ENCODE measurements at places on chromosomes 4 and X. TPM values are rescaled to one million over a fixed set of nuclear protein-coding genes. Genes with fewer than 3 reads are reported as not detected.

The TBX22 gene
- total RNA-seq = 0.18 TPM

The LEF1 gene
- total RNA-seq = 18.1 TPM

GRCh38 chrX:136203951-136204350, 47.2 kb downstream of the MAP7D3 start:
- no peak for DNase-seq

DNA sequence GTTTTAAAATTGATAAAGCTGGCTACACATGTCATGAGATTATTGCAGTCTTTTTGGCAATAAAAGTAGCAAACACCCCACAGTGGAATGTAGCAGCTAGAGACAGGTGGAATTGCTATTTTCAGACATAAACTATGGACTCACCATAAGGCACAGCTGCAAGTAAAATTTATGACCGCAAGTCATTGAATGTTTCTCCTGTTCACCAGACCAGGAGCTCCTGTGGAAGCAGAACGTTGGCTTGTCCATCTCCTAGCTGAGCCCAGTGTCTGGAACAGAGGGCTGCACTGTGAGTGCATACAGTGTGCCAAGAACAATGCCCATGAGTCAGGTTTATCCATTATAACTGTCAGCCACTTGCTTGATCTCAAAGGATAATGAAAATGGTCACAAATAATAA, 538.2 kb downstream of the INPP4B start:
- no peak for DNase-seq

DNA sequence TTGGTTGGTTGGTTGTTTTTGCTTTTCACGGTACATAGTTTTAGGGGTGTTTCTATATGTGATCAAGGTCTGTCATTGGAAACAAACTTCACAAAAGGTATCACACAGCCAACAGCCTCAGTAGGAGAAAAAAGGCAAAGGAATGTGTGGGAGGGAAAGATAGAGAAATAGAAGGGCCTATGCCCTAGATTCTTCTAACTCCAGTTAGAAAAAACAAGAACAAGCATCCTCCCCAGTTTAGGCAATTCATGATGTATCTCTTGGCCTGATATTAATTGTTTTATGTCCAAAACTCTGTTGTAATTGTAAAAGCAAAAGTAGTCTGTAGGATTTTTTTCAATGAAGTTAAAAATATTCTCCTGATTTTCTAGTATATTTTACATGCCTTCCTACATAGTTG, 192.4 kb upstream of the EDNRA start:
- no peak for DNase-seq

GRCh38 chrX:53000447-53001135, 42.3 kb upstream of the FAM156A start:
- DNase-seq = no peak

- no peak for DNase-seq
These were observed 4.9 kb upstream of the MAGEB17 start for GRCh38 chrX:16162391-16162790.

DNA sequence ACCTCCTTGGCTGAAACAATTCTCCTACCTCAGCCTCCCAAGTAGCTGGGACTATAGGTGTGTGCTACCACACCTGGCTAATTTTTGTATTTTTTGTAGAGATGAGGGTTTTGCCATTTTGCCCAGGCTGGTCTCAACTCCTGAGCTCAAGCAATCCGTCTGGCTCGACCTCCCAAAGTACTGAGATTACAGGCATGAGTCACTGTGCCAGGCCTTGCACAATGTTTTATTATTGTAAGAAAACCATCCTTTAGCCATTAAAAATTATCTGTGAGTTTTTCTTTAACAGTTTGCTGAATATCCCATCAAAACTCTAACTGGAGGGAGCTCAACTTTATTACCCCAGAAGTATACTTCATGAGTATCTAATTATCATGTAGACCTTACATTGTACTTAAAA, 900.3 kb downstream of the PCDH7 start:
- DNase-seq = no peak
